CD8-positive, alpha-beta memory T cell (primary cell): ENCODE measurements at places on chromosomes 3 and 15.

- peak; percentile 32 for DNase-seq
Measured at GRCh38 chr3:197801891-197802778, 11.1 kb downstream of the LRCH3 start.

DNA sequence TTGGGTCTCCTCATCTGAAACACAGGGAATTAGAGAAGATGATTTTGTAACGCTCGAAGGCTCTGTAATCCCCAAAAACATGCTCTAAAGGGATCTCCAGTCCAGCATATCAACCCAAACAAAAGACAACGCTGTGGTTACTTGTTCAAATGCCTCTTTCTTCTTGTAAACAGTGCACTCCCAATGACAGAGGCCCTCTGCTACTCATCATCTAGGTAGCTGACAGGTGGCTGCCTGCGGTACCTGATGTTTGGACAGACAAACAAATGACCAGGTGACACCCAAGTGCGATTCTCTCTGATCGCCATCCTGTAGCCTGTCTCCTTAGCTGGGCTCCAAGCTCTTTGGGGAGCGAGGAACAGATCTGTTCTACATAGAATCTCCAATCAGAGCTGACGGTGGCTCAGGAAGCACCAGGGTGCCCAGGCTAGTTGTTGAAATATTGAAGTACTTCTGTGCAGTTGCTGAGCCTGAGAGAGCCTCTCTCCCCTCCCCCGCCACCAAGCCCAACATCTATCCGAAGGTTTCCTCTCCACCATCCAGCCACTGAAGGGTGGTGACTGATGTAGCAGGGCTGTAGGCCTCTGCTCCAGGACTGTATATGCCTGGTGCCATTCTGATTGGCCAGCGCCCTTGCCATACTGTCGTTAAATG is 238.7 kb downstream of the XXYLT1 start:
- DNase-seq: no peak

- no peak for DNase-seq
Measured at GRCh38 chr3:27596334-27596841, 112.2 kb upstream of the SLC4A7 start.

GRCh38 chr15:31309893-31310606 is 16.6 kb upstream of the KLF13 start:
- no peak for DNase-seq

DNA sequence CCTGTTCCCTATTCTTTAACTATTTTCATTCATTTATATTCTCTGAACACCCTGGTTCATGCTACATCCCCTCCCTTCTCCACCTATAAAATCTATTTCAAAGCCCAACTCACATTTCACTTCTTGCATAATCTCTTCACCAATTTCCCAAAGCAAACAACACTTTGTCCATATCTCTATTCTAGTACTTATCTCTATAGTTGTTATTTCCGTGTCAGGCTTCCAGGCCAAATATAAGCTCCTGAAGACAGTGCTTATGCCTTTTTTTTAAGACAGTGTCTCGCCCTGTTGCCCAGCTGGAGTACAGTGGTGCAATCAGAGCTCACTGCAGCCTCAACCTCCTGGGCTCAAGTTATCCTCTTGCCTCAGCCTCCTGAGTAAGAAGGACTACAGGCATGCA is 43.6 kb downstream of the DNAH12 start:
- DNase-seq: no peak

DNA sequence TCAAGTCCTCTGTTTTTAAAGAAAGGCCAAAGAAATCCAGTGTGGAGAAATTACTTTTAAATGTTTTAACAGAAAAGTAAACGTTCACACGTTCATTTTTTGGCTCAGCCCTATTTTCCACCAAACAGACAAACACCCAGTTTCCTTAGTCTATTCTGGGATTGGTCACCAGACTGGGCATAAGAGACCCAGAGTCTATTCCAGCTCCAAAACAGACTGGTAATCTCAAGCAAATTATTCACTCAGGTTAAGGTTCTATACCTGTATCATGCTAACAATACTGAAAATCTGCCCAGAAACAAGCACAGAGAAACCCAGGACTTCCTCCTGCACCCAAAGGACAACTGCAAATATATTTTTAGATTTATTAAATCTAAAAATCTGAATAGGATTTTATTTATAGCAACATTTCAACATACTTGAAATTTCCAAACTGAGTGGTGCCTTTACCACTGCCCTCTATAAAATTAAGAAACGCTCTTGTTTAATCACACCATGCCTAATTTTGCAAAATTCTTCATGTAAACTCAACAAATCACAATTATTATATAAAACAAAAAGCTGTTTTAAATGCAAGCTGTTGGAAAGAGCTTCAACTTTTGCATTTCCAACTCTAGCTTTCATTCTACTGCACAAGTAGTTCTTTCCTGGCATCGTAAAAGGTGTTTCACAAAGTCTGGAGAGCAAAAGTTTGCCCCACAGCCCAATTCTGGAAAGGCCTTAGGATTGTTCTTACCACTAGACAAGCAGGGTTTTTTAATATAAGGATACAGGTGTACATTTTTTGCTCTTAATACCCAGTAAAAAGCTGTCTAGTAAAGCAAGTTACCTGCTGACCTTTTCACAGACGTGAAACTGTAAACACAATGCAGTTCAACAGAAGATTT is 18.7 kb downstream of the ZNF148 start:
- DNase-seq: no peak

DNA sequence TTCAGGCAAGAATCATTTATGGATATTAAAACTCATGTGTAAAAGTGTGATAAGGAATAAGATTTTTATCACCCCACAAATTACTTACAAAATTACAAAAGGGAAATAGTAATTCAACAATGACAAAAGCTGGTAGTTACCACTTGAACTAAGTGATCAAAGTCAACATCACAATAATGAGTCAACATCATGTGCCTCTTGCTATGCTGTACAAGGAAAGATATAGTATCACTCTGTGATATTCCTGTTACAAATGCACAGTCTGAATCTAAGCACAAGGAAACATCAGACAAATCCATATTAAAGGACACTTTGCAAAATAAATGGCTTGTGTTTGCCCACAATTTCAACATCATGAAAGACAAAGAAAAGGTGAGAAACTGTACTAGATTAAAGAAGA is 90.5 kb upstream of the PLCL2 start:
- DNase-seq: no peak

GRCh38 chr3:55207744-55208143 is 279.4 kb downstream of the WNT5A start:
- DNase-seq: no peak

- no peak for DNase-seq
Measured at GRCh38 chr3:155394240-155394639, 100.8 kb upstream of the STRIT1 start.

DNA sequence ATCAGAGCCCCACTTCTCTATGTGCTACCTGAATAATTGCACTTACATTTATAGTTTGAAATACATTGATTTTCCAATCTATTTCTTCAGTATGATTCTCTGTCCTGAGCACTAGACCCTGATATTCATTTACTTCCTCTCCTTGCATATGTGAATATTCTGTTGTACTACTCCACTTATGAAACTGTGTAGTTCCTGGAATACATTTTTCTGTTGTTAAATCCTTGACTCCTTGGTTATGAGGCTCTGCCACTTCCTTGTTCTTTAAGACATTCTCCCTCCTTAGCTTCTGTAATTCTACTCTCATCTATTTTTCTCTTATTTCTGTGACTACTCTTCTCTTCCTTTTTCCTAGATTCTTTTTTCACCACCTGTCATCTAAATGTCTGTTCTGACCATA is 12.9 kb upstream of the MGA start:
- DNase-seq: no peak

DNA sequence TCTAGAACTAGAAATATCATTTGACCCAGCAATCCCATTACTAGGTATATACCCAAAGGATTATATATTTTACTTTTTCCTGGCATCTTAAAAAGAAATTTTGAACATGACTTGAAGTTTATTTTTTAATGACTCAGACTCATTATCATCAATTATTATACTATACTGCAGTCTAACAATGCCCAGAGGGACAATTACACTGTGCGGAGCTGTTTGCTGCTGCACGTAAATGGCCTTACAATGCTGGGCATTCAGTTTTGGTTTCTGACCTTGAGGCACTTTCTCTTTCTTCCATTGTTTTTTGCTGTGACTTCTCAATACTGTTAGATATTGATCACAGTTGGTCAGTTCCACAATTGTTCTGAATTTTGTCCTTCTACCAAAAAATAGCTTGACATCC is 128.8 kb downstream of the GBE1 start:
- DNase-seq: no peak

DNA sequence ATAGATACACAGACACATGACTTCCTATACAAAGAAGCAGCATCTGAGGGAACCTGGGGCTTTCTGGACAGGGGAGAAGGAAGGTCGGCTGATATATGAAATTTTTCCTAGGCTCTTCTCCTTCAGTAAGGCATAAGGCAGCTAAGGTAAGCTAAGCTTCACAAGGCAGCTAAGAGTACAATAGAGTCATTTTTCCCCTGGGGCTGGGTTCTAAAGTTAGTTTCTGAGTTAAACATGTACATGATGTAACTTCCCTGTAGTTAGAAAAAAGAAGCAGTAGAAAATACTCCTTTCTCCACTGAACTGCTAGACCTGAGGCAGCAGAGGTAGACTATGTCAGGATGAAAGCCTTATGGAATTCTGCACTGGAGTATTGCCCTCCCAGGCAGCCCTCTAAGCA is 109.6 kb downstream of the PLD1 start:
- DNase-seq: no peak

DNA sequence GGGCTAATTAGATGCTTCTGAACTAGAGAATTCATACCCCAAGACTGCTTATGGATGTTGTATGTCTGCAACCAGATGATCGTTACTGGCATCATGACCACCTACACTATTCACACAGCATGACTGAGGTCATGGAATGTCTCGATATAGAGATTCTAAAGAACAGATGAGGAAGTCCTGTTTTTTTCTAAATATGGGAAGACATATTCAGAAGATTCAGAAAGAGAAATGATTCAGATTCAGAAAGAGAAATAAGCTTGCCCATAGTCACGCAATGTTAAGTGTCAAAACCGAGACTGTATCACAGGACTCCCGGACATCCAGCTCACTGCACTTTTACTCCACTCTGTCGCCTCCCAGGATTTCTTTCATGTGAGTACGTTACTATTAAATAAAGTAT is 136.2 kb downstream of the TPRG1 start:
- no peak for DNase-seq

DNA sequence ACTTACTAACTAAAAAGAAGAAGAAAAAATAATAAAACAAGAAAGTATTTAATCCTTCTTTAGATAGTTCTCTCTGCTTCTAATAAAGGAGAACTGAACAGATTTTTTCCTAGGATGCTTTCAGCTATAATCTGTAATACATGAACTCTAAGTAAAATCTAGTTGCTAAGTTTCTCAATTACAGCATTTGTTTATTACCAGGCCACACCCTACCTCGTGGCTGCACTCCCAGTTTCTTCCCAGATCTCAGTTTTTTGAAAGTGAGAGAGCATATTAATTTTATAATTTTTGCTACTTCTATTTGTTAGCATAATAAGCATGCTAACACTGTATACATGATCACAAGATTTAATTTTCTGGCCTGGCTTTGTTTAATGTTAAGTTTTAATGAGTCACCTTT is 258.3 kb downstream of the IL5RA start:
- DNase-seq: no peak

GRCh38 chr3:73571238-73571794 is 53.4 kb downstream of the PDZRN3 start:
- no peak for DNase-seq

GRCh38 chr3:169886671-169887070 is 16.9 kb upstream of the LRRC31 start:
- no peak for DNase-seq

DNA sequence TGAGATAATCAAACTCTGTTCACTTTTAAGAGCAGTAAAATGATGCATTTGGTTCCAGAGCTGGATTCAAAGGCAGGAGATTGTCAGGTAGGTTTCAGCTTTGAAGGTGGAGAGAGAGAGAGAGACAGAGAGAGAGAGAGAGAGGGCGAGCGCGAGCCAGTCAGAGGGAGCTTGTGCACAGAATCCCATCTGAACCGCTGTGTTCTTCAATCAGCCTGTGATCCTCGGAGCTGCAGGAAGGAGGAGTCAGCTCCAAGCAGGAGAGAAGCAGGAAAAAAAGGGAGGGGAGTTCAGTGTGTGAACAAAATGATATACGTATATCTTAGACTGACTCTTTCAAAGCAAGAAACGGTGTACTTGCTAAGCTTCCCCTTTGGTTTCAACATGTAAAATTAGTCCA is at the start of gene GPR149:
Gene GPR149 (minus strand): TSS at position 177 of the 400 bp plus-strand sequence. CDS start 575 bp downstream, outside the sequence.
- DNase-seq: no peak

DNA sequence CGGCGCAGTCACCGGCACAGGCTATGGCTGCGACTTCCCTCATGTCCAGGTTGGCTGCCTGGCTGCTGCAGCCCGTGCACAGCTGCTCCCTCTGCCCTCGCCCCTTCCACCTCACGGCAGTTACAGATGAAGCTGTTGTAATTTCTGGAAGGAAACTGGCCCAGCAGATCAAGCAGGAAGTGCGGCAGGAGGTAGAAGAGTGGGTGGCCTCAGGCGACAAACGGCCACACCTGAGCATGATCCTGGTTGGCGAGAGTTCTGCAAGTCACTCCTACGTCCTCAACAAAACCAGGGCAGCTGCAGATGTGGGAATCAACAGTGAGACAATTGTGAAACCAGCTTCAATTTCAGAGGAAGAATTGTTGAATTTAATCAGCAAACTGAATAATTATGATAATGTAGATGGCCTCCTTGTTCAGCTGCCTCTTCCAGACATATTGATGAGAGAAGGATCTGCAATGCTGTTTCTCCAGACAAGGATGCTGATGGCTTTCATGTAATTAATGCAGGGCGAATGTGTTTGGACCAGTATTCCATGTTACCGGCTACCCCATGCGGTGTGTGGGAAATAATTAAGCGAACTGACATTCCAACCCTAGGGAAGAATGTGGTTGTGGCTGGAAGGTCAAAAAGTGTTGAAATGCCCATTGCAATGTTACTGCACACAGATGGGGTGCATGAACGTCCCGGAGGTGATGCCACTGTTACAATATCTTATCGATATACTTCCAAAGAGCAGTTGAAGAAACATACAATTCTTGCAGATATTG is 13.2 kb upstream of the GNB4 start:
- DNase-seq: no peak

DNA sequence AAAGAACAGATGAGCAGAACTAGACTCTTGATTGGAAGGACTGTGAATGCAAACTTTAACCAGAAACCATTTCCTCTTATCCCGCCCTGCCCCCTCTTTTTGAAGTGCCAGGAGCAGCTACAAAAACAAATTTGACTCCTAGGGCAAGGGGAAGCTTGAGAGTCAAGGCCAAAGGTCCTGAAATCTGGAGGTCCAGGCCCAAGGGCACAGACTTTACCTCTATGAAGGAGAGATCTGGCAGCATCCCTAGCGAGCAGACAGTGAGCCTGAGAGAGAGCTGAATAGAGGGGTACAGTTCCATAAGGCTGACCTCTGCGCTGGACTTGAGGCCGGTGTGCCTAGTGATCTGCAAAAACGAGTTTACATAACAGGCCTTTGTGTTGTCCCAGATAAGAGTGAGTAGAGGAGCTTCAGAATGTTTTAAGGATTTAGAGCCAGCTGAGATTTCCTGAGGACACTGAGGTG is 5.1 kb downstream of the RAB43 start:
- DNase-seq: peak; percentile 66

GRCh38 chr3:48437812-48438211 is 2.1 kb downstream of the CCDC51 start:
- no peak for DNase-seq

- DNase-seq: no peak
Measured at GRCh38 chr3:105429034-105429762, 62.5 kb downstream of the ALCAM start.

- DNase-seq: no peak
Measured at GRCh38 chr3:73212683-73213082, 151.2 kb downstream of the EBLN2 start.
